ENCODE measurements at places on chromosomes 6 and 20. TPM values are rescaled to one million over a fixed set of nuclear protein-coding genes. Genes with fewer than 3 reads are reported as not detected.
A peak's percentile ranks its signal among the peaks of the same experiment; 100 is the strongest.

DNA sequence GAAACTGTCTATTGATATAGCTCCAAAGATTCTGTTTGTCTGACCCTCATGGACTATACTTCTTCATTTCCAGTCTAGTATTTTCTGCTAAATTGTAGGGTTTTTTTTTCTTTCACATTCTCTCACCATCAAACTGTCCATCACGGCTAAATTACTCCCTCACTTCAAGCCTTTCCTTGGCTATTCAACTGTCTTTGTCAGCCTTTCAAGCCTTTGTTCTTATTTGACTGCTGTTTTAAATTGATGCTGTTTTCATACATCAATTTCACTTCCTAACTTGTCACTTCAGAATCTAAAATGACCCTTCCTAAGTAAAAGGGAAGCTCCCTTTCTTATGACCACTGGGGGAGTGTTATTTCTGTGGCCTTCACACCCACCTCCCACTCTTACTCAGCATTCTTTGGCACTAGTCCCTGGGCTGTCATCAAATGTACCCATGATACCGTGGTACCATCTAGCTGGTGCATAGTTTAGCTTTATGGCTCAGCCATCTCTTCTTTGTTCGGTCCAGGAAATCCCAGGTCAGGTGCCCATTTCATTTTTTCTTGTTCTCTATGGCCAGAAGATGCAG lies 8.6 kb downstream of the GJA1 start:
- no peak for DNase-seq

GRCh38 chr6:163548624-163549023 lies 134.1 kb downstream of the QKI start:
- DNase-seq: no peak

GRCh38 chr6:23410439-23410838 lies 715.6 kb upstream of the NRSN1 start:
- DNase-seq: no peak

- no peak for DNase-seq
Observed at GRCh38 chr6:116096979-116097816, 3.5 kb upstream of the NT5DC1 start.

DNA sequence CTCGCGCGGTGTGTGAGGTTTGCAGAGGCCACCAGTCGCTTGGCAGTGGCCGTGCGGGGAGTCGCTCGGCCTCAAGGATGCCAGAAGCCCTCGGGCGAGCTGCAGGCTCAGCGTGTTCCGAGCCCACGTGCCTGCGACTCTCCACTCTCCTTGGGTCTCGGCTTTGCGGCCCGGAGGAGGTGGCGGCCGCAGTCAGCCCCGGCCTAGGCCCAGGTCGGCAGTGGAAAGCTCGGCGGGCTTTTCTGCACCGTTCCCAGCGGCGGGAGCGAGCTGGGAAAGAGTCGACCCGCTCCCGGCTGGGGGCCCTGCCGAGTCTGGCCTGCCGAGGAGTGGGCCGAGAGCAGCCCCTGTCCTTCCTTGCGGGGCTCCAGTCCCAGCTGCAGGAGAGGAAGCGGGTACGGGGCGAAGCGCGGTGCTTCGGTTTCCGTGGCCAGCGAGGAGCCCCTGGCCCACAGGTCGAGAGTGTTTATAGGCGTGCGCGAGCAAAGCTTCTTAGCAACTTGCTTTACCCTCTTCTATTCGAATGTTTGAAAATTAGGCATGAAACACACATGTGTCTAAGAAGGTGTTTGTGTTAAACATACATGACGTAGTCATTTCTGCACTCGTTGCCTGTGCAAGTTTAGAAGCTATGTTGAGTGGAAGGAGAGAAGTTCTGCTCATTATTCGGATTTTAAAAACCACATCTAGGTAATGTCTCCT lies 5.6 kb downstream of the FOXC1 start:
- DNase-seq: no peak

CGAS gene
- 54.3 TPM for total RNA-seq

SCUBE3 gene
- total RNA-seq: 0.12 TPM

DNA sequence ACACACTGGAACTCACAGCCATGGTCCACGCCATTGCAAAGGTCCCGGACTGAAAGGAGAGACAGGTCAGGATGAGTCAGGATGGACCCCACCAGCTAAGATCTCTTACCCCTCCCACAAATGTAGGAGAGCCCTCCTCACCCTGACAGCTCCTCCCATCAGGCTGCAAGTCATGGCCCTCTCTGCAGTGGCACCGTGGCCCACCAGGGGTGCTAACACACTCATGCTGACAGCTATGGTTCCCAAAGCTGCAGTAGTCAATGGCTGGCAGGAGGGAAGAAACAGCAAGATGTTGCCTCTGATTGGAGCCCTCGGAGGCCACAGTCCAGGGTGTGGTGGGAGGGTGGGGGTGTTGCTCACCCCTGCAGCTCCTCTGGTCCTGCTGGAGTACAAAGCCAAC lies 5.7 kb upstream of the RBPJL start:
- peak; percentile 75 for DNase-seq

DCDC2 gene
- not detected for total RNA-seq

DNA sequence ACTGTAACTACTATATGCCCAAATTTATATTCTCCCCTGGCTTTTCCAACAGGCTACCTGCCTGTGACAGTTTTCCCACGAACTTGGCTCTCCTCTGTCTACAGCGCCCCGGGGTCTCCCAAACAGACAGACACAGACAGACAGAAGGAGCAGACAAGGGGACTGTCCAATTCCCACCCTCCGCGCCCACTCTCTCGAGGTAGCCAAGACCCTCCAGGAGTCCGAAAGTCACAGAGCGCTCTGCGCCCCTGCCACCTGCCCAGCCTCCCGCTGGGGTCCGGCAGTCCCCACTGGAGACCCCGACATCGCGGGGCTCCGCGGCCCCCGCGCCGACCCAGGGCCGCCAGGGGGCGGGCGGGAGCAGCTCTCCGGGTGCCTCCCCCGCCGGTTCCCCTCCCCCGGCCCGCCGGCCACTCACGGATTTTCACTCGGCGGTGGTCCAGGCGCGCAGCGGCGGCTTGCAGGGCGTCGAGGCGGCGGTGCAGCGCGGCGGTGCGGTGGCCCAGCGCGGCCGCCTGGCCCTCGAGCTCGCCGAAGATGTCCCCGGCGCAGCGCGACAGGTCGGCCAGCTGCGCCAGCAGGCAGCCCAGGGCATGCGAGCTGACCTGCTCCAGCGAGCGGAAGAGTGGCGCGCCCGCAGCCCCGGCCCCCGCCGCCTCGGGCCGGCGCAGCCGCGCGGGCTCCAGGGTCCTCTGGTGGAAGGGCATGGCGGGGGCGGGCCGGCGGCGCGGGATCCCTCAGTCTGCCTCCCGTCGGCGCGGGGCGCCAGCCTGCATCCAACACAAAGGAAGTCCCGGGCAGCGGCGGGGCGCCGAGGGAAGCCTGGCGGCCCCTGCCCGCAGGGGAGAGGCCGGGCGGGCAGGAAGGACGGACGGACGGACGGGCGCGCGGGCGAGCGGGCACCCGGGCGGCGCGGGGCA lies 81.3 kb upstream of the CCDC28A start:
- DNase-seq: peak; percentile 60

DNA sequence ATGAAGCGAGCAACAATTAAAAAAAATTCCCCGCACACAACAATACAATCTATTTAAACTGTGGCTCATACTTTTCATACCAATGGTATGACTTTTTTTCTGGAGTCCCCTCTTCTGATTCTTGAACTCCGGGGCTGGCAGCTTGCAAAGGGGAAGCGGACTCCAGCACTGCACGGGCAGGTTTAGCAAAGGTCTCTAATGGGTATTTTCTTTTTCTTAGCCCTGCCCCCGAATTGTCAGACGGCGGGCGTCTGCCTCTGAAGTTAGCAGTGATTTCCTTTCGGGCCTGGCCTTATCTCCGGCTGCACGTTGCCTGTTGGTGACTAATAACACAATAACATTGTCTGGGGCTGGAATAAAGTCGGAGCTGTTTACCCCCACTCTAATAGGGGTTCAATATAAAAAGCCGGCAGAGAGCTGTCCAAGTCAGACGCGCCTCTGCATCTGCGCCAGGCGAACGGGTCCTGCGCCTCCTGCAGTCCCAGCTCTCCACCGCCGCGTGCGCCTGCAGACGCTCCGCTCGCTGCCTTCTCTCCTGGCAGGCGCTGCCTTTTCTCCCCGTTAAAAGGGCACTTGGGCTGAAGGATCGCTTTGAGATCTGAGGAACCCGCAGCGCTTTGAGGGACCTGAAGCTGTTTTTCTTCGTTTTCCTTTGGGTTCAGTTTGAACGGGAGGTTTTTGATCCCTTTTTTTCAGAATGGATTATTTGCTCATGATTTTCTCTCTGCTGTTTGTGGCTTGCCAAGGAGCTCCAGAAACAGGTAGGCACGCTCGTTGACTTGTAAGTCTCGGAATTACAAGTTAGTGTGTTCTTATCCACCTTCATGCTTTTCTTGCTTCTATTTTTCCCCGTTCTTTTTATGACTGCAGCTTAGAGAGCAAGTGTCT lies at the start of gene EDN1:
TSS of gene EDN1 (plus strand) at position 429 of the 888 bp plus-strand sequence. CDS start at position 698, 269 bp downstream.
- DNase-seq: peak; percentile 66

PAK1IP1 gene
- 22.8 TPM for total RNA-seq

FERMT1 gene
- total RNA-seq: 0.47 TPM

GRCh38 chr6:86192123-86192522 lies 549.4 kb upstream of the SYNCRIP start:
- DNase-seq: no peak

CDKAL1 gene
- 27.9 TPM for total RNA-seq

- no peak for DNase-seq
Observed at GRCh38 chr6:73231986-73232391, 6.7 kb upstream of the KHDC1L start.

KIAA1755 gene
- not detected for total RNA-seq

BPIFB3 gene
- not detected for total RNA-seq

DNA sequence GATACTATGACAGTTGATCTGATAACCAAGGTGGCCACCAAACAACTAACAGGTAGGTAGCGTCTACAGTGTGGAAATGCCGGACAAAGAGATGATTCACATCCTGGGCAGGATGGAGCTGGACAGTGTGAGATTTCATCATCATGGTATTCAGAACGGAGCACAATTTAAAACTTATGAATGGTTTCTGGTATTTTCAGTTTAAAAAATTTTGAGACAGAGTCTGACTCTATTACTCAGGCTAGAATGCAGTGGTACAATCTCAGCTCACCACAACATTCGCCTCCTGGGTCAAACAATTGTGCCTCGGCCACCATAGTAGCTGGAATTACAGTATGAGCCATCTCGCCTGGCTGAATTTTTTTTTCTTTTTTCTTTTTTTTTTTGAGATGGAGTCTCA lies 43.8 kb downstream of the CEP57L1 start:
- no peak for DNase-seq

DNA sequence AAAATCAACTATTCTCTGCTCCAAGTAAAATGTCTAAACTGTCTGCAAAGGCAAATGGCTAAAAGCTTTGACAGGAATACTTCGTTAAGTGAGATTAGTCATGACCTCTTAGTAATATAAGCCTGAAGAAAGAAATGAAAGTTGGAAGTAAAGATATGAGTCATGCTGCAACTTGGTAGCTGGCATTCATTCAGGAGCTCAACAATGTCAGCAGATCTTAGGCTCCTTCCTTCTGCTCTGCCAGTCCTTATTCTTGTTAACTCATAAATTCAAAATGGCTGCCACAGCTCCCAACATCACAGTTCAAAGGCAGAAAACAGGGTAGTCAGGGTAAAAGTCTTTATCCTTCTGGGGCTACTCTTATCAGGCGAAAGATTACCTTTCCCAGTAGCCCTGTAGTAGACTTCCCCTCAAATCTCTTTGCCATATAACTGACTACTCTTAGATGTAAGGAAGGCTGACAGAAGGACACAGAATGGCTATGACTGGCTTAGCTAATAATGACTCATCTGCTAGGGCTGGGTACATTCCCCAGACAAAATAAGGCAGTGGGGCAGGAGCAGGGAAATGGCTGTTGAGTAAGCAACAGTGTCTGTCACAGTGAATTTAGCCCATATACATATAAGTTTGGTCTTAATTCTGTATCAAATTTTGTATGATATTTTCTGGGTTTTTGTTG lies 24.4 kb upstream of the C6orf62 start:
- peak; percentile 43 for DNase-seq

DNA sequence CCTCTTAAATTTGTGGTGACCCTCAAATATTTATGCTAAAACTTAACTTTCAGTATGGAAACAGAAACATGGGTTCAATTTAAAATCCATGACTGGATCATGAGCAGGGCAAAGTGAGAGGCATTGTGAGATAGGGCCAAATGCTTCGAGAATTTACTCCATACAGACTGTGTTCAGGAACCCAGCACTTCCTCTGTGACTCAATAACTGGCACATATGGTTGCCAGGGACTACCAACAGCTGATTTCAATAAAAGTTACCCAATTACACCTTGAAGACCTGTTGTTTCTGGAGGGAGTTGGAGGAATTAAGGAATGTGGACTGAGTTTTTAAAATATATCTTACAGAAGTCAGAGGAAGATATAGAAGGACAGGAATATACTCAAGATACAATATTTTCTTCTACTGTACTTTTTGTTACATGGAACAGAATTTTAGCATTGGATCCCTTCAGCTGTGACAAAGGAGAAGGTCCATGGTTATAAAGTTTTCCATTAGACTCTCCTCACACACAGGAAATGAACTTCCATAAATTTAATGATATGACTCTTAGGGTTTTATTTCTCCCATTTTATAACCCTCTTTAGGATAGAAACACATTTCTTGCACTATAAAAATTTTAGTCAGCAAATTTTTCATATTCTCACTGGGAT lies 258.5 kb downstream of the KHDC1L start:
- no peak for DNase-seq

GRCh38 chr6:79894939-79895338 lies 52.4 kb downstream of the ELOVL4 start:
- DNase-seq: no peak

- DNase-seq: no peak
Observed at GRCh38 chr6:42280966-42281533, 63.4 kb upstream of the MRPS10 start.

DNA sequence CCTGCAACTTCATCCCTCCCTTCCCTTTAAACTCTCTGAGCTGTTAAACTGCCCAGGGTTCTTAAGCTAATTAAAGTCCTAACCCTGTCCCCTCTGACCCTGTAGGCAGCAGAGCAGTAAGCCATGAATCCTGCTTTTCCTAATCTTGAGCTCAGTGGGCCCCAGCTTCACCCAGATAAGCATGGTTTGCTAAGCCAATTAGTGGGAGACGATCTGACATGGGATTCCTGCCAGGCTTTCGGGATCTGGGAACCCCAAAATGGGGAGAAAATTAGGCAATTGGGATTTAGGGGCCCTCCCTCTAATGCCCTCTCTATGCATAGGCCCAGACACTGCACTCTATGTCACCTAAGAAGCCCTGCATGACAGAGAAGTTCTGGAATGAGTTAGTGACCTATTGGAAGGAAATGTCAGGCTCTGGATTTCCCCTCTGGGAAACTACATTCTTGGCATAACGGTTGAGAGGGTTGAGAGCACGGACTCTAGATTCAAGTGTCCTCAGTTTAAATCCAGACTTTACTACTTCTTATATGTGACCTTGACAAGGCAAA lies 4.6 kb downstream of the XKR7 start:
- no peak for DNase-seq

SRMS gene
- total RNA-seq: not detected

- no peak for DNase-seq
Observed at GRCh38 chr6:11556309-11556708, 18.8 kb downstream of the TMEM170B start.

DNA sequence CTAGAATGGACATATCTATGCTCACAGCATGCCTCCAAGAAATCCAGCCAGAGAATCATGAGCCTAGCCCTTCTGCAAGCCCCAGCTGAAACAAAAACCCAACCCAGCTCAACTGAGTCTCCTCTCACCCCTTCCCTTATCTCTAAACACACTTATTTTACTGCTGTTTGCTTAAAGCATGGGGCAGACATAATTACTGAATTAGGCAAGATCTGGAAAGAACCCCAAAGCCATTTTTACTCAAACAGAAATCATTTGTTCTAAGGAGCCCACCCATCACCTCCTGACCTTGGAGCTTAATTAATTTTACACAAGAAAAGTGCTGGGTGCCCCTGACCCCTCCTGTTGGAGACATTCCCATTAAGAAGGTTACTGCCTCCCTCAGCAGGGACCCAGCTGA lies 291.6 kb downstream of the MAFB start:
- DNase-seq: no peak

- DNase-seq: no peak
Observed at GRCh38 chr6:111565326-111566221, 40.1 kb downstream of the TRAF3IP2 start.

All from activated CD8-positive, alpha-beta memory T cell treated with anti-CD3 and anti-CD28 coated beads, Interleukin-2, amount 10 ng/mL, durations not matched to agents 7 days and 5 days (primary cell).